ENCODE measurements at places on chromosomes 6 and 20. TPM values are rescaled to one million over a fixed set of nuclear protein-coding genes. Genes with fewer than 3 reads are reported as not detected.

DNA sequence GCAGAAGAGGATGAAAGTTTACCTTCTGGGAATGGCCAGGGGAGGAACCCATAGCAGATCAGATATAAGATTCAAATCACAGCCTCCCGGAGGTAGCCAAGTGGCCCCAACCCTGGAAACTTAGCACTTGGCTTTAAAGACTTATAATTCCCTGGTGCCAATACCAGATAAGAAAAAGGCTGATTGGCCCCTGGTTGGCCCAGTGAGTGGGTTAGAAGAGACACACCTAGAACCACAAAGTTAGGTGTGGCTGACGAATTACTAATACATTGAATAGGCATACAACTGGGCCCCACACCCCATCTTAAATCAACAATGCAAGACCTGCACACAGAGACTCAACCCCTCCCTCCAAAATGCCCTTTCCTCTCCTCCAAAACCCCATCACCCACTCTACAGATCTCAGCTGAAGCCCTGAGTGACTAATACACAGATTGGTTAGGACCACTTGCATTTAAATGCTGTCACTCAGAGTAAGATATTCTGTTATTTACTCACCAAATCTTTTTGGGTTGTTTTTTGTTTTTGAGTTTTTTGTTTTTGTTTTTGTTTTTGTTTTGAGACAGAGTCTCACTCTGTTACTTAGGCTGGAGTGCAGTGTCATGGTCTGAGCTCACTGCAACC is 315.4 kb upstream of the JARID2 start:
- peaks cover 2% of the 10 kb centered on the region for H3K4me1 ChIP-seq
- H3K36me3 ChIP-seq = no peaks in the 10 kb centered on the region
- H3K27me3 ChIP-seq = no peaks in the 10 kb centered on the region
- no peak overlapping the region for H3K4me3 ChIP-seq
- DNase-seq = no peak
- no peak overlapping the region for H3K27ac ChIP-seq

DNA sequence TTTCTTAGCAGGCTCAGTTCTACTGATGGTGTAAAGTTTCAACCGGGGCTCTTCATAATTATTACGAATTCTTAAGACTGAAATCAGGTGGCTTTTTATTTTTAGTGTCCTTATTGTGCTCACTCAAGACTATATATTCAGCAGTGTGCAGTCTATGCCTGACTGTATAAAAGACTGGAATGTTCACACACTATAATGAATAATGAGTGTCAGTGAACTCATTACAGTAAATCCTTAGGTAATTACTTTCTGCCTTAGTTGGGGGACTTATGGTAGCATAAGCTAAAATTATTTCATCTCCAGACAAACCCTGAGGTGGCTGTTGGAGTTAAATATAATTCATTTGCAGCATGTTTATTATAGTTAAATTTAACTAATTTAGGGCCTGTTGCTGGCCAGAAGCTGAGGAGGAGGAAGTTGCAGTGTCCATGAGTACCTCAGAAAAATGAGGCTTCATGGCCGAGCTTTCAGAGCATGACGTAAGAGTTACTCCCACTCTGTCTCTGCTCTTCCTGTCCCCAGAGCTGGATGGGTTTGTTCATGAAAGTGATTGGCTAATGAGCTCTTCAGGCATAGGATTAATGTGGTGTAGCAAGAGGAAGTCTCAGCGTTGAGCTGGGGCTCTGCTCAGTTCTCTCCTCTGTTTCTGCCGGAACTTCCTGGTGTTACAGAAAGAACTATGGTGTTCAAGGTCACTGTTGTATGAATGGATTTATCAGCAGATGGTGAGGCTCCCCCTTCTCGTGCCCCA is 335.7 kb downstream of the NRN1 start:
- no peaks in the 10 kb centered on the region for H3K27me3 ChIP-seq
- H3K27ac ChIP-seq = peak overlapping the region; percentile 75
- H3K4me3 ChIP-seq = no peak overlapping the region
- no peaks in the 10 kb centered on the region for H3K36me3 ChIP-seq
- H3K4me1 ChIP-seq = peaks cover 36% of the 10 kb centered on the region
- no peak for DNase-seq

DNA sequence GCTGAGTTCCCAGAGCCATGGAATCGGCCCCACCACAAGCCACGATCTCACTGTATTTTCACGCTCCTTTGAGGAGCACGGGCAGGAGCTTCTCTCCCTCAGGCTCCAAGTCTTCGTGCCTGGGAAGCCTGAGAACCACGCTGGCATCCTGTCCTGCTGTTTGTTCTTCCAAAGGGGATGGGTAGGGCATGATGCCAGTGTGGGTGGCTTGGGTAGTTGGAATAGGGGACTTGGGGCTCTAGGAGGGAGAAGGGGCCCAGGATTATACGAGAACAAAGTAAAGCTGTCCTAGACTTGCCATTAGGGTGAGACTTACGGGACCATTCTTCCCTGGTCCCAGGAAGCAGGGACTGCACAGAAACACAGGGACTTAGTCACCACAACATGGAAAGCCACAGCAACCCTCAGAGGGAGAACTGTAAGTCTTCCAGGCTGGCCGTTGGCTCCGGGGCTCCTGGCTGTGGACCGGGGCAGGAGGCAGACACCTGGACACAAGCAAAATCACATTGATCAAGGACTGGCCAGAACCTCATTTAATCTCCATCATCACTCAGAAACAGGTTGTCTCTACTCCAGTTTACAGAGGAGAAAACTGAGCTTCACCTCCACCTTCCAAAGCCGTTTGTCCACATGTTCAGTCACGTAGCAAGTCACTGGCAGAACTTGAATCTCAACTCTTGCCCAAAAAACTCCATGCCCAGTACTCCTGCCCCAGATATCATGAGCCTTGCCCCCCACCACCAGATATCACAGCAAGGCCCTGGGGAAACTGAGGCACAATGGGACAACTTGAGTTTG is 1.3 kb downstream of the CCN5 start:
- no peaks in the 10 kb centered on the region for H3K36me3 ChIP-seq
- peak overlapping the region; percentile 86 for H3K27ac ChIP-seq
- H3K4me1 ChIP-seq = peaks cover 59% of the 10 kb centered on the region
- no peaks in the 10 kb centered on the region for H3K27me3 ChIP-seq
- H3K4me3 ChIP-seq = peak overlapping the region; percentile 49
- no peak for DNase-seq

- peak overlapping the region; percentile 89 for H3K27ac ChIP-seq
- H3K27me3 ChIP-seq = no peaks in the 10 kb centered on the region
These were observed 528 bp downstream of the NUDT3 start for GRCh38 chr6:34391786-34392496.

DNA sequence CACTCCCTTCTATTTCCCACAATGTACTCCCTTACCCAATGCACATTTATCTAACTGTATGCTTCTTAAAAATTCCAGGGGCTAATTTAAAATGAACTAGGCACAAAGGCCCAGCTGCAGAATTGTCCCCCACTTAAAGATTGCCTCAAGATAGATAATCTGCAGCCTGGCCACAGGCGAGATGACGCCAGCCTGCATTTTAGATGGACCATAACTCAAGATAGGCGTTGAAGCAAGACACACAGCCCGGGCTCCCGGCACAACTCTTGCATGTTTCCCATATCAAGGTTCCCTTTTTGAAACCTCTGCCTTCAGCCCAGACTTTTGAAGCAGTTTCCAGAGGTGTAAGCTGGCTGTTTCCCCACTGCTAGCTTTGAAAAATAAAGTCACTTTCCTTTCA is 3.2 kb upstream of the REPS1 start:
- H3K4me1 ChIP-seq = peaks cover 12% of the 10 kb centered on the region
- H3K36me3 ChIP-seq = no peaks in the 10 kb centered on the region
- no peak overlapping the region for H3K4me3 ChIP-seq

DNA sequence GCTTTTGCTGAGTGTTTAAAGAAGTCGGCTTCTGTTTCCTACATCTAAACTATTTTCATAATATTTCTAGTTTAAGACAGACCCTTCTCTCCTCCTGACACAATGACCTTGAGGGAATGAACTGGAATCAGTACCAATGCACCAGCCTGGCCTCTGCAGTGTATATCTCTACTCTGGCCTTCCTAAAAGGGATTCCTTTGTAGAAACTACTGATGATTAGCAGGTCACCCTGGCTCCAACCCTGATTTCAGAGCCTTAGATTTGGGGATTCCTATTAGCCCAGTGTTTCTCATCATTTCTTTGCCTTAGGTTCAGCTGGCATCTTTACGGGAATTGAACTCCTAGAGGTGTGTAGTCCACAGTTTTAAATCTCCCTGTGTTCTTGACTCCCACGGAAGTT is 75.4 kb downstream of the ADGRB3 start:
- H3K4me3 ChIP-seq = no peak overlapping the region
- no peak for DNase-seq
- no peaks in the 10 kb centered on the region for H3K4me1 ChIP-seq
- no peak overlapping the region for H3K27ac ChIP-seq
- no peaks in the 10 kb centered on the region for H3K36me3 ChIP-seq

DNA sequence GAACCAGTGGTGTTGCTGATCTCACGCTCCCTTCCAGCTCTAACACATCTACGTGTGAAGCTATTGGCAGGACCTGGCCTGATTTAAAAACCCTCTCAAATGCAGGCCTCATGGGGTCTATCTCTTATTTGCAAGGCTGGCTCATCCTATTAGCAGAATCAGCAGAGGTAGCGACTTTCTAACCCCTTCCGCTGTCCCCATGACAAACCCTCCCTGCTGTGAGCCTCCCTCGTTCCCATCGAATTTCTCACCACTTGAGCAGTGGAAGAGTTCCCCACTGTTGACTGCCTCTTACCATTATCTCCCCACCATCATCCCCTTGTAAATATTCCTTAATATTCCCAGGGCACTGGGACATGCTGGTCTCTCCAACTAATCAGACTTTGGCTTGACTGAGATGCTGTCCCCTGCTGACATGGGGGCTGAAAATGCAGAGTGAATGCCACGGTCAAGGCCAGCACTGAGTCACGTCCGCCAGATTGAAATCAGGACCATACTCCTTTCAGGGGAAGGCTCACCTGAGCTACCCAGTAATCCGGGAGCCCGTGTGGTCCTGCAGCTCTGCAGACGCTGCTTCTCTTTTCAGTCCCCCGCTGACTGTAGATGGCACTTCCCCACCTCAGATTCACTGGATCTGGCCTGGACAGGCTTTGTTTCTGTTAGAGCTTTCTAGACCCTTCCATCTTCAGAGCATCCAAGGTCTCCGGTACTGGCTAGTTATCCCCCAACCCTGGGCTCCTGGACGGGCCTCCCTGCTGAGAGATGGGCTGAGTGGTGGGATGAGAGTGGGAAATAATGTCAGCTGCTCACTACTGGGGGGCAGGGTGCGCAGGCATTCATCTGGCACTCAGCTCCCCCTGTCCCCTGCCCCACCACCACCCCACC is 23.1 kb downstream of the AAR2 start:
- no peak overlapping the region for H3K27ac ChIP-seq
- H3K36me3 ChIP-seq = peaks cover 24% of the 10 kb centered on the region
- H3K4me1 ChIP-seq = no peaks in the 10 kb centered on the region
- DNase-seq = no peak

GRCh38 chr20:43960231-43960630 is 45.6 kb downstream of the TOX2 start:
- H3K27me3 ChIP-seq = peaks cover 23% of the 10 kb centered on the region
- no peak overlapping the region for H3K27ac ChIP-seq
- no peak overlapping the region for H3K4me3 ChIP-seq
- DNase-seq = no peak

DNA sequence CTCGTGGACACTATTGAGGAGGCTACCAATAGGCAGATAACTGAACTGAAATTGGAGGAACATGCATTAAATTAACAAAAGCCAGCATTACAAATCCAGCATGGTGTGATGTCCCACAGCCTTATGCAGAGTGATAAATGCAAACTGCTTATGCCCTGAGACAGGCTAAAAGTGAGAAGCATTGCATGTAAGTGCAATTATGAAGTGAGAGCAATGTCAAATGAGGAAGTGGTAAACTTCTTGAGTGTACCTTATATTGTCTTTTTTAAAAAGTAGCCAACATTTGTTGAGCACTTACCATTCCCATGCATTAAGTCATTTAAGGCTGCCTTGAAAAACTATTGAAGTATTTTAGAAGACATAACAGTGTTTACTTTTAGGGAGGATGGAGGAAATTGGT is 212.2 kb downstream of the TBC1D7 start:
- H3K27ac ChIP-seq = no peak overlapping the region
- no peaks in the 10 kb centered on the region for H3K27me3 ChIP-seq
- H3K4me1 ChIP-seq = peaks cover 15% of the 10 kb centered on the region
- H3K36me3 ChIP-seq = no peaks in the 10 kb centered on the region
- no peak overlapping the region for H3K4me3 ChIP-seq

DNA sequence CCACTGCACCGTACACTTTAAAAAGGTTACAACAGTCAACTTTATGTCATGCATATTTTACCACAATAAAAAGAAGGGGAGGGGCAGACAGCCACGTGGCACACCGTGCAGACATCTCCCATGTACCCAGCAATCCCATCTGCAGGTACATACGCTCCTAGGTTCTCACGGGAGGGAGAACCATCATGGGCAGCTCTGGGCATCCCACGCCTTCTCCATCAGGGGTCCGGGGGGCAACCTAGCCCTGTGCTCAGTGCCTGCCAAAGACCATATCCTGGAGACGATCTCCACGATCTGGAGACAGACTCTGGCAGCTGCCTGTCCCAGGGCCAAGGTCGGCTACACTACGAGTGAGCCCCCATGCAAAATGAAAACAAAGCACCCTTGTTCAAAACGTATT is 2.5 kb upstream of the BNIP5 start:
- no peak overlapping the region for H3K27ac ChIP-seq
- H3K4me3 ChIP-seq = no peak overlapping the region

- no peak overlapping the region for H3K27ac ChIP-seq
- H3K36me3 ChIP-seq = no peaks in the 10 kb centered on the region
- H3K4me1 ChIP-seq = no peaks in the 10 kb centered on the region
- no peak overlapping the region for H3K4me3 ChIP-seq
- DNase-seq = no peak
- H3K27me3 ChIP-seq = no peaks in the 10 kb centered on the region
These were observed 605.5 kb downstream of the HDGFL1 start for GRCh38 chr6:23174781-23175361.

GRCh38 chr6:6915813-6916547 is 191.8 kb upstream of the RREB1 start:
- peaks cover 47% of the 10 kb centered on the region for H3K4me1 ChIP-seq
- no peaks in the 10 kb centered on the region for H3K36me3 ChIP-seq
- DNase-seq = no peak
- peak overlapping the region; percentile 79 for H3K27ac ChIP-seq
- no peaks in the 10 kb centered on the region for H3K27me3 ChIP-seq
- H3K4me3 ChIP-seq = peak overlapping the region; percentile 34

The SLC12A5 gene
- not detected for total RNA-seq

GRCh38 chr20:56005389-56005715 is at the start of gene CBLN4:
Gene CBLN4 (minus strand): TSS chr20:56005519. CDS start chr20:56004171, 1,348 bp downstream.
- DNase-seq = no peak
- H3K4me1 ChIP-seq = peaks cover 20% of the 10 kb centered on the region
- no peaks in the 10 kb centered on the region for H3K36me3 ChIP-seq
- H3K27me3 ChIP-seq = peaks cover 69% of the 10 kb centered on the region
- no peak within 1 kb of the TSS for H3K27ac ChIP-seq

The LY86 gene
- not detected for total RNA-seq

GRCh38 chr6:92586236-92586977 is 833.0 kb downstream of the EPHA7 start:
- H3K27ac ChIP-seq = no peak overlapping the region
- DNase-seq = no peak
- no peaks in the 10 kb centered on the region for H3K4me1 ChIP-seq
- no peaks in the 10 kb centered on the region for H3K36me3 ChIP-seq
- no peaks in the 10 kb centered on the region for H3K27me3 ChIP-seq

The RTN4IP1 gene
- 4.4 TPM for total RNA-seq

The ECT2L gene
- 0.13 TPM for total RNA-seq
